HCT116 (cell line): ENCODE measurements at places on chromosomes 7 and 10.

DNA sequence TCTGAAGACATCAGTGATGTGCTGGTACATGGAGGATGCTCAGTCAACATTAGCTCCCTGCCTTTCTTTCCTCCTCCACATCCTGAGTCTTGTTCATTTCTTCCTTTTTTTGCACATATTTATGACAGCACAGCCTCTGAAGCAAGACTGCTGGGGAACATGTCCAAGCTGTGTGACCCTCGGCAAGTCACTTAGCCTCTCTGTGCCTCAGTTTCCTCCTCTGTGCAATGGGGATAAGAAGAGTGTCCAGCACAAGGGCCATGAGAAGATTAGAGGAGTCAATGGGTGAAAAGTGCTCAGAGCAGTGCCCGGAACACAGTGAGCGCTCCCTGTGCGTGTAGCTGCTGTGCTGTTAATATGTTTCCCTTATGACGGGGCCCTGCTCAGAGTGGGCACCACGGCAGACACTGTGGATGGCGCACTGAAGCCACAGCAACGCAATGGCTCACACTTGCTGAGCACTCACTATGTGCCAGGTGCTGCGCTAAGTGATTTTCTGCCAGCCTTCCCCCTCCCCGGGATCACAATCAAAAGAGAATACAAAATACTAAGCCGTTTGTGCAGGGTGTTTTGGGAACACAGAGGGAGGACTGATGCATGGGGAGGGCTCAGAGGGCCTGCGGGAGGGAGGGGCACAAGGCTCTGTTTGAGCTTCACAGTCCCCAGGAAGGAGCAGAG, 28.7 kb downstream of the ZCCHC24 start:
- DNase-seq, result no peak

- DNase-seq, result no peak
Measured at GRCh38 chr7:123660514-123661354, 5.1 kb downstream of the LMOD2 start.

GRCh38 chr10:78259391-78259790, 225.7 kb downstream of the RPS24 start:
- DNase-seq, result no peak

GRCh38 chr7:49767719-49768118, 5.7 kb upstream of the VWC2 start:
- DNase-seq, result no peak

- DNase-seq, result no peak
Measured at GRCh38 chr10:68828833-68829232, 1.5 kb downstream of the STOX1 start.

DNA sequence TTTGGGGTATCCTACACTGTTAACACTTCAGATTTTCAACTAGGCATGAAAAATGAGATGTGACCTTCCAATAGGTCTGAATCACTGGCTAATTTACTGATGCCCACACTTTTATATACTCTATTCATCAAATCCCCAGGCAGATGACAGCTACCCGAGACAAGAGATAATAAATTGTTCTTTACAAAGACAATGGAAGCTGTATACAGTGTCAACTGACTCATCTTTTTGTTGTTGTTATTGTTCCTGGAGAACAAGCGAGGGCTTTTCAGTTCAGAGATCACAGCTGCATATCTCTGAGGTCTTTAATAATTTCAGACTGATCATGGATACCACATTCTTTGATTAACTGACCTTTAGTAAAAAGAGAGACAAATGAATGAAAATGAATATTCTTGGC, 228.9 kb downstream of the SDHAF3 start:
- no peak for DNase-seq

DNA sequence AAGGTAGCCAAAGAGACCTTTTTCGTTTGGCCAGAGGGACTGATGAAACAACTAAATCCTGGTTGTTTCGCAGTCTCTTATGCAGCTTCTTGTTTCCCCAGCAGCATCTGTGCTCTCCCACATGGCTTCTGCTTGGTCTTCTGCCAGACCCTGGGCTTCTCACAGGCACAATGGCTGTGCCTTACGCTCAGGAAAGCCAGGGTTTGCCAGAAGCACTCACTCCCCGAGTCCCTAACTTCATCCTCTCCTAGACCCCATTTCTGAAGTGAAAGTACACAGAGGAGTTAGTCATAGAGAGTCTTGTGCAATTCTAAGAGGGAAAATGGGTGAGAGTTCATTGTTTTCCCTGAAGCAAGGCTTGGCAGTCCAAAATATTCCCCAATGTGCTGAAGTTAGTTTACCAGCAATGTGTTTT, 121.7 kb downstream of the EVX1 start:
- no peak for DNase-seq

DNA sequence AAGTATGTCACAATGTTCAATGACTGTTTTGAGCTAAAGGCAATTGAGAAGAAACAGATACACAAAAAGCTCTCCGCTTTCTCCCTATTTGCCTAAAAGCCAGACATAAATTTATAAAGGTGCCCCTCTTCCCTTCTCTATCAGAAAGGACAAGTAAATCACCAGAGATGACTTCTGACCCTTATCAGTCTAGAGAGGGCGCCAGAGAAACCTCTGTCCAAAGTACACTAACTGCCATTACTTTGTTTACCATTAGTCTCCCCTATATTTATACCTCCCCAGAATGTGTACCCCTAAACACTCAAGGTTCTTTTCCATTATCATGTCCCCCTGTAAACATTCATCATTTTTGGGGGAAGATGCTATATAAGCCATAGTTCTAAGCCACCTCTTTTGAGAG, 49.3 kb downstream of the TPK1 start:
- peak; percentile 6 for DNase-seq

- peak; percentile 22 for DNase-seq
Measured at GRCh38 chr10:116385994-116386809, 41.4 kb upstream of the PNLIPRP3 start.

DNA sequence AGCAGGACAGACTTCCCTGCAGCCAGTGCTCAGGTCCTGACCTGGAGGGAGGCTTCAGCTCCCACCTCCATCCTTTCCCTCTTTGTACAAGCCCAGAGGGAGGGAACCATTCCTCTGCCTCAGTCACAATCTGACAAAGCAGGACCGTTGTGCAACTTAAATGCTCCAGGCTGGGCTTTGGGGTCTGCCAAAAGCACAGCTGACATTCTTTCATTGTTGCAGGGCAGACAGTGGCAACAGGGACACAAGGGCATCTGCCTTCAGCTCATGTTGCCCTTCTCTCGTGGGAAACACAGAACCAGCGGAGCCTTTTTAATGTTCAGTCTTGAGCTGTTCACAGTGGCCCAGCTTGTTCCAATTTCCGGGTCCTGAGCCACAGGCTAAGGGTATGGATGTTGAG, 155.7 kb upstream of the TNS3 start:
- DNase-seq, result no peak
